ENCODE measurements at places on chromosomes 2 and 18.

DNA sequence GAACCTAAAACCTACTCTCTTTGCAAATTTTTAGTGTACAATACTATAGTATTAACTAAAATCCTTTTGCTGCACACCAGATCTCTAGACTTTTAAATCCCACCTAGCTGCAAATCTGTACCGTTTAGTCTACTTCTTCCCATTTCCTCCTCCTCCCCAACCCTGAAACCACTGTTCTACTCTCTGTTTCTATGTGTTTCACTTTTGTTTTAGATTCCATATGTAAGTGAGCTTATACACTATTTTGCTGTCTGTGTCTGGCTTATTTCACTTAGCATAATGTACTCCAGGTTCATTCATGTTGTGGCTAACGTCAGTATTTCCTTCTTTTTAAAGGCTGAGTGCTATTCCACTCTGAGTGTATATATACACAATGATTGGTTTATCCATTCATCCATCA lies 18.4 kb upstream of the DSC2 start:
- DNase-seq: no peak

GRCh38 chr2:232981767-232982360 lies 31.2 kb downstream of the NGEF start:
- no peak for DNase-seq

DNA sequence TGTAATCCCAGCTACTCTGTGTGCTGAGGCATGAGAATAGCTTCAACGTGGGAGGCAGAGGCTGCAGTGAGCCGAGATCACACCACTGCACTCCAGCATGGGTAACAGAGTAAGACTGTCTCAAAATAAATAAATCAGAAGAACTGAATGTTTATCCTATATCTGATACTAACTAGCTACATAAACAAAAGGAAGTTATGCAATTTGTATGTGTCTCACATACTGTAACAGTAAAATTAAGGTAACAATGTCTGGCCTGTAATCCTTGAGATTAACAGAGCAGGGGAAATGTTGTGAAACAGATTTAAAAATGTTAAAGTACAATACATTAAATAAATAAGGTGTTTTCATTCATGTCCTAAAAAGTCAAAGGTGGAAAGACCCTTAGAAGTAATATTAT lies 150.8 kb downstream of the MEMO1 start:
- DNase-seq: no peak

- DNase-seq: peak; percentile 55
Measured at GRCh38 chr2:232315049-232315922, 63.3 kb upstream of the ALPP start.

DNA sequence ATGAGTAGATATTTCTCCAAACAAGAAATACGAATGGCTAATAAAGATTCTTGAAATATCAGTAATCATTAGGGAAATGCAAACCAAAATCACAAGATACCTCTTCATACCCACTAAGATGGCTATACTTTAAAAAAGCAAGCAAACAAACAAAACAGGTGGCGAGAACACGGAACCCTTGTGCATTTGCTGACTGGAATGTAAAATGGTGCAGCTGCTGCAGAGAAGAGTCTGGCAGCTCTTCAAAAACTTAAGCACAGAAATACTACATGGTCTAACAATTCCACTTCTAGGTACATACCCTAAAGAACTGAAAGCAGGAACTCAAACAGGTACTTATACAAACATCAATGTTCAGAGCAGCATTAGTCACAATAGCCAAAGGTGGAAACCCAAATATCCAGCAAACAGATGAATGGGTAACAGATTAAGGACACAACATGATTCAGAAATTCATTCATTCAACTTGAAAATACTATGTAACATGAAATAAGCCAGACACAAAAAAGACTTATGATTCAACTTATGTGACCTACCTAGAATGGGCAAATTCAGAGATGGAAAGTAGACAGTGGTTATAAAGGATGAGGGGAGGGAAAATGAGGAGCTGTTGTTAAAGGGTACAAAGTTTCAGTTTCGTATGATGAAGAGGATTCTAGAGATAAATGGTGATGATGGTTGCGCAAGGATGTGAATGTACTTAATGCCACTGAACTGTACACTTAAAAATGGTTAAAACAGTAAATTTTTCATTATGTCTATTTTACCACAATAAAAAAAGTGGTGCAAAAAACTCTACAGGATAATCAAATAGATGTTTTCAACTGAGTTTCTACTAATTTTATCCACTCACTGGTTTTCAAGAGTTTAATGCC lies 26.9 kb upstream of the GPR75 start:
- no peak for DNase-seq

GRCh38 chr2:111225856-111226255 lies 105.1 kb downstream of the BCL2L11 start:
- no peak for DNase-seq

DNA sequence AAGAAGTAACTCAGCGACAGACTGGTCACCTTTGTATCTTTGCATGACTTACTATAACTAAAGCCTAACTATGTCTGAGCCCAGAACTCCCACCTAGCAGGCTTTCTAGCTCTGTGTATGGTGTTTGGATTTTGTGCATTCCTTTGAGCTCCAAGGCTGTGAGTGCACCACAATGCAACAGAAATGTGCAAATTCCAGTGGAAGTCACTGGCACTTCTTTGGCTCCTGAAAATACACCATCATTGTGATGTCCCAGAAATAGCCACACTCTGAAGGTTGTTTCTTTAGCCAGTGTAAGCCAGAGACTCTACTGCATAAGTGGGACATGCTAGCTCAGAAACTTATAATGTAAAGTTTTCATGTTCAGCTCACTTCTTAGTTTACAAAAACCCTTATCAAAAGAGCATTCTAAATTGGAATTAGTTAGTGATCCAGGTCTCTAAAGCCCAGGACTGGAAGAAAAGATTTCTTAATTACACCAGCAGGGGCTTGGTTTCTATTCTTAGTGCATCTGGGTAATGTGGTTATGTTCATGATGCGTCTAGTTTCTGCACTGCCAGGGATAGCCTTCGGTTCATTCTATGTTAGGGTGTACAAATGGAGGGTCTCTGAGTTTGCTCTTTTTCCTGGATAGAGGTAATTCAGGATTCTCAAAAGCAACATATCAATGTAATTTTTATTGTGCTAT lies 1239.5 kb upstream of the ZEB2 start:
- no peak for DNase-seq

- DNase-seq: no peak
Measured at GRCh38 chr2:53690876-53691275, 76.7 kb upstream of the CHAC2 start.

DNA sequence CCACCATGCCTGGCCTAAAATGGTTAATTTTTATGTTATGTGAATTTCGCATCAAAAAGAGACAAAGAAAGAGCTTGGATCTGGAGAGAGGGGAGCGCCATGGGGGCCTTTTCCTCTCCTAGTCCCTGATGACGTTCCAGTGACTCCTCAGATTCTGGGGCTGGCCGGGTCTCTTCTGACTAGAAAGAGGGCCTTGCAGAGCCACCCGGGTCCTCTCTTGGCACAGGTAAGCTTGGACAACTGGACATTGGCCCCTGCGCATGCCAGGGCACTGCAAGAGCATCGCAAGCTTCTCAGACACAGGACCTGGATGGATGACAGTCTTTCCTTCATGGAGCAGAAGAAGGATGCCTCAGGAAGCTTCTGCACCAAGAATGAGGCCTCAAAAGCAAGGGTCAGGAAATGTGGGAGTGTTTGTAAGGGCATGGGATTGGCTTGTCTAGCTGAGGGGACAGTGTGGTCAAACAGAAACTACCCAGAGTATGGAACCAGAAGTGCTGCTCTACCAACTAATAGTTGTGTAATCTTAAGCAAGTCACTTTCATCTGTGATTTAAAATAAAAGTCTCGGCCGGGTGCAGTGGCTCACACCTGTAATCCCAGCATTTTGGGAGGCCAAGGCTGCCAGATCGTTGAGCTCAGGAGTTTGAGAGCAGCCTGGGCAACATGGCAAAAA lies 35.2 kb downstream of the FOSL2 start:
- DNase-seq: no peak

DNA sequence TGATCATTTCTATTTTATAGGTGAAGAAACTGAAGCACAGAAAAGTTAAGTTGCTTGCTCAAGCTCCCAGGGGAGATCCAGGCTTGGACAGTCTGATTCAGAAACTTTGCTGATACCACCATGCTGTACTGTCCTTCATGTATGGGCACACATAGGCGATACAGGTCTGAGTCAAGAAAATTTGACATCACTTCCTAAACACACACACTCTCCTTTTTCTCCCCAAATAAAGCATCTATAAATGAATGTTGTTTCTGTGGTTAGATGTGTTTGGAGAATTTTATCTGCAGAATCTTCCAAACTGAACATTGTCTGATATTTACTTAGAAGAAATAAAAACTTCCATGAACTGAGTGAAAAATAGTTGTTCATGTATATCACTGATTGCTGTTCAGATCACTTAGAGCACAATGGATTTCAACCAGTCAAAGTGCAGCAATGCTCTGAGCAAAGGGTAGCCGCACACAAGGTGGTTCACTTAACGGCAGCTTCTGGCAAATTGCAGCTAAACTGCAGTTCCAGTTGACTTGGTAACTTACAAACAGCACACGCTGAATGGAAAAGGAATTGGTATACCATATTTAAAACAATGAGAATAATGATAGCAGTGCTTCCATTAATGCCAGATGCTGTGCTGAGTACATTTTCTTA lies 10.0 kb upstream of the AGFG1 start:
- DNase-seq: no peak

- DNase-seq: no peak
Measured at GRCh38 chr2:99933894-99934650, 208.3 kb downstream of the AFF3 start.

DNA sequence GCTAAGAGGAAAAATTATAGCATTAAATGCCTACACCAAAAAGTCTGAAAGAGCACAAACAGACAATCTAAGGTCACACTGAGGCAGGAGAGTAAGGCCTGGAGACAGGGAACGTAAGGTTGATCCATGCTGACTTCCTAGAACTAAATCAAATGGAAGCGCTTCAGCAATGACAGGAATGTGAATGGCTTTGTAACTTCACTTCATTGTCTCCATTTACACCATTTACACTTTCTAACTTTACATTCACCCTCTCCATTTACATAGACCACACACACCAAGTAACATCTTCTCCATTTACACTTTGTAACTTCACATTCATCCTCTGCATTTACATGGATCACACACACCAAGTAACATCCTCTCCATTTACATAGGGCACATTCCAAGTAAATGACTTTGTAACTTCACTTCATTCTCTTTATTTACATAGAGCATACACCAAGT lies 103.1 kb upstream of the SPATS2L start:
- DNase-seq: no peak

- no peak for DNase-seq
Measured at GRCh38 chr2:144014103-144014502, 505.8 kb downstream of the ZEB2 start.

DNA sequence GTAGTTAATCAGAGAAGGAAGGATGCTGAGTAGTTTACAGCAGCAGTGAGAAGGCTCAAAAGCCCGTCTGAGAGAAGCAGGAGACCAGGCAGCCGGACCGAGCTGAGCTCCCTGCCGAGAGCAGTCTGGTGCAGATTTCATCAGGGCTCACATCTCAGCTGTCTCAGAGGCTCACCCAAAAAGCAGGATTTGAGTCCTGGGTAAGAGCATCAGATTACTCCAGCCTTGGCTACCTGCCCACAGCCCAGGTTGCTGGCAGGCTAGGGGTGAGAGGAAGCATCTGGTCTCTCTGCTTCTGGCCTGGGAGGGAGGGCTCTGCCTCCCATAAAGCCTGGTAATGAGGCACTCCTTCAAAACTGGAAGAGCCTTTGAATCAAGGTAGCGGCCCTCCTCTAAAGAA lies 140.5 kb downstream of the ST6GAL2 start:
- DNase-seq: no peak

GRCh38 chr18:24208270-24209035 lies 69.6 kb downstream of the CABYR start:
- no peak for DNase-seq

- no peak for DNase-seq
Measured at GRCh38 chr2:169716238-169716886, 17.3 kb upstream of the KLHL23 start.

DNA sequence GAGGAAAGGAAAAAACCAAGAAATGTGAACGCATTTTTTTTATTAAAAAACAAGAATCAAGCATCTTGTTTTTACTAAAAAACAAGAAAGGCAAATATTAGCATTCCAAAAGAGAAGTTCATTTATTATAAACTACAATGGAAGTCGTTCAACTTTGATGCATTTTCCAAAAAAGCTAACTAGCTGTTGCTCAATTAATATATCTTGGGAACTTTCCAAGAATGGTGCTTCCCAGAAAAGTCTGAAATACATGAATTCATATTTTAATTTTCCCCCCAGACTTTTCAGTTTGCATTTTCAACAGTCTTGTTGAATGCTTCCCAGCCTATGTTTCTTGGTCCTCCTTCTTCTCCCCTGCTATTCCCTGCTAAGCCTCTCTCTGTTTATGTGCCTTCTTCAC lies 7.5 kb upstream of the RND3 start:
- no peak for DNase-seq

GRCh38 chr2:27271631-27272340 lies 3.4 kb upstream of the DNAJC5G start:
- no peak for DNase-seq

DNA sequence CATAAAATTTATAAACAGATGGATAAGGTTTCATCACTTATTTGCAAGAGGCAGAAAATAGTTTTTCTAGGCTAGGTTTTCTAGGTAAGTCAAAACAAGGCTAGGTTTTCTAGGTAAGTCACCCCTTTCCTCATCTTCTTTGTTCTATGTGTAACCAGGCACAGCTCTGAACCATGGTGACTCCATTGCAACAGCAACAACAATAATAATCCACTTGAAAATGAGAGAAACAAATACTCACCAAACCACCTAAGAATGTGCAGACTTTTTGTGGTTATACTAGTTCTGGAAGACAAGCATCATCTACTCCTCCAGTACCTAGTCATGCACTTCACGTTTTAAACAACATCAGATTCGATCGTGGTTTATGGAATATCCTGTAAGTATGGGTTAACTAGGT lies 237.4 kb upstream of the ACVR2A start:
- no peak for DNase-seq

DNA sequence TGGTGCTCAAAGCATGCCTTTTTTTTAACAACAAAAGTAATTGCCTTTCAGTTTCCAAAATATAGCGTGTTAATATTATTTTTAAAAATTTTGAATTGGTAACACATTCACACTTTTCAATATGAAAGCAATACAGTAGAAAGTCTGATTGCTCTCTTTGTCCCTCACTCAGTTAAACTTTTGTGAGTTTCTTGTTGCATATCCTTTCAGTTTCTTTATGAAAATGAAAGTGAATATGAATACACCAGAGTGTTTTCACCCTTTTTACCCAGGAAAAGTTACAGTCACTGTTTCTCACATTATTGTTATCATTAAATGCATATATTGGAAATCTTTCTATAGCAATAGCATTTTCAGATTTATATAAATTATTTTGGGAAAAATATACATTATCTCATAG lies 377.4 kb upstream of the CRIM1 start:
- DNase-seq: no peak

DNA sequence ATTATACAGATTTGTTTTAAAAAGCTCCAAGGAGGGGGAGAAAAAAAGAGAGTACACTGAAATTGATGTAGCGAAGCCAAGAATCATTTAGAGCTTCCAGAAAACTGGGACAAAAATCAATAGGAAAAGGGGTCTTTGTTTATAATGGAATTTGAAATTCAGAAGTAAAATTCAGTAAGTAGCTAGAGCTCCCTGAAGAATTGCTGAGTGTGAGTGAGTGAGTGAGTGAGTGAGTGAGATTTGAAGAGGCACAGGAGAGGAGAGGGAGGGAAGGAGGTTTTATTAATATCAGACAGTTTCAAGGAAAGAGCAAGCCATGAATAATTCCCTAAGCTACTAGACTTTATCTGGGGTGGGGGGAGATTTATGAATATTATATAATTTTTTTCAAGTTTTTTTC lies 60.7 kb upstream of the ARHGAP28 start:
- DNase-seq: no peak
